ENCODE measurements at places on chromosomes 16 and 17.

DNA sequence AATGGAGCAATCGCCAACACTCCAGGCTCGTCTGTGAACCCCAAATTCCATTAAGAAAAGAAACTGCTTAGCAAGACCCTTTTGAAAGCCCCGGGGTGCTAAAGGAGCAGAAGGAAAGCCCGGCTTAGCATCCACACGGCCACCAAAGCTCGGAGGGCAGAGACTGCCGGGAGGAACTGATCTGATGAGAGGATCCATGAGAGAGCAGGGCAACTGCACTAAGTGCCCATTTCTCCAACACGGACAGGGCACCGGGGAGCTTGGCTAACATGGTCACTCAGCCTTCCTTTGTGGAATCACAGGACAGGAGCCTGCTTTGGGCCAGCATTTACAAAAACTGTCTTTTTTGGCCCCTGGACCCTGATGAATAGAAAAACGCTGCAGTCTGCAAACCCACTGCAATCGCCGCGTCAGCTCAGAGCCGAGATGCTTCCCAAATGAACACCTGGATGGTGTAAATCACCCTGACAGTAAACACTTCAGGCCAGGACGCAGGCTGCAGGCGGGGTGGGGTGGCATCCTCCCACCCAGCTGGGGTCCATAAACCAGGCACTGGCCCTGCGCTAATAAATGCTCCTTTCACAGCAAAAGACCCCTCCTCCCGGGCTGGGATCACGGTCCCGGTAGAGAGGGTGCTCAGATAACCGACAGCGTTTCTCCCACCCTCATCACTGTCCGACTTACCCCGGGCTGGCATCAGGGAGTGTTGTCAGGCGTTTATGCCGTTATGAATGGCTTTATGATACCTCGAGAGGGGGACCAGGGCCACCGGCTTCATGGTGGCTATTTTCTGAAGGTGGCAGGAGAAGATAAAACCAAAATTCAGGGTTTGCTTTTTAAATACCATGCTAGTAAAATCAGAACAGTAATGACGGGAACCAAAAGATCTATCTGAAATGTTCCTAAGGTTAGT, 299.5 kb downstream of the IRF8 start:
- DNase-seq, result no peak

DNA sequence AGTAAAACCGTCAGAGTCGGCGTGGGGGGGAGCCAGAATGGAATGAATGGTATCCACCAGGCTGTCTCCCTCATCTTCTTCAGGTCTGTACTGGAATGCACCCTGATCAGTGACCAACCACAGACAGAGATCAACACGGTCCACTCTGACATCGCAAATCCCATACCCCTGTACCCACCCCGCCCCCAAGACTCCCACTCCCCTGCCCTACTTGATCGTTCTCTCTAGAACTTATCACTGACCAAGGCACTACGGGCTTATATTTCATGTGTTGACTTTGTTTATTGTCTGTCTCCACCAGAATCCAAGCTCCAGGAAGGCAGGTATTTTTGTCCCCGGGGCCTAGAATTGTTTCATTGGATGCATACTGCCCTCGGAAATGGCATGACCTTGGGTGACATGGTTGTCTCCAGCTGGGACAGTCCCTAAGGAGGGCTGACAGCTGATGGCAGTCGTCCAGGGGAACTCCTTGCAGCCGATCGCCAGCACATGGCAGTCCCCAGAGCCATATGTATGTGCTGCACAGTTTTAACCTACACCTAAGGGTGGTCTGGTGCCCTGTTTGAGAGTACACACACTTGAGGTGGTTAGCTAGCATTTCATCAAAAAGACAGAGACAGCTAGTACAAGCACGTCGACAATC, 526 bp upstream of the MFSD6L start:
- no peak for DNase-seq

GRCh38 chr17:45743626-45744326, 40.3 kb upstream of the CRHR1 start:
- DNase-seq, result no peak

- DNase-seq, result no peak
These were observed 13.9 kb downstream of the MYL4 start for GRCh38 chr17:47223007-47223406.

DNA sequence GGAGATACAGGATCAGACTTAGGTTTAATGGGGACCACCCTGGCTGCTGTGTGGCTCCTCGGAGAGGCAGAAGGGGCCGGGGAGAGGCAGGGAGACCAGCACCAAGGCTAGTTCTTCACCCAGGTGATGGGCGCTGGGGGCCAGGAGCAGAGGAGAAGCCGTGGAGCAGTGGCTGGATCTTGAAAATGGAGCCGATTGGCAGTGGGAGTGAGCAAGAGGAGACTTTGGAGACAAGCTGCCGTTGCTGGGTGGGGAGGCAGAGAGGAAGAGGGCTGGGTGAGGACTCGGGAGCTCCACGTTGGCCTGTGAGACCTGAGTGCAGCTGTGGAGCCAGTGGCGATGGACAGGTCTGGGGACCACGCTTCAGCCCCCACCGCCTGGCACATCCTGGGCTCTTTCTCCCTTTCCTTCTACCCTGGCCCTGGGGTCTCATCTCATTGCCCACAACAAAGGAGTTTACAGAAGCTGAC, 9.0 kb downstream of the RAB11FIP4 start:
- no peak for DNase-seq

- no peak for DNase-seq
These were observed 4.1 kb downstream of the SYNRG start for GRCh38 chr17:37605081-37605480.

GRCh38 chr17:32494621-32495358, 8.0 kb downstream of the CDK5R1 start:
- DNase-seq, result no peak

GRCh38 chr17:16419929-16420271, 4.5 kb downstream of the TRPV2 start:
- DNase-seq, result peak; percentile 72
